ENCODE measurements at places on chromosomes 1 and 21. TPM values are rescaled to one million over a fixed set of nuclear protein-coding genes. Genes with fewer than 3 reads are reported as not detected.

DNA sequence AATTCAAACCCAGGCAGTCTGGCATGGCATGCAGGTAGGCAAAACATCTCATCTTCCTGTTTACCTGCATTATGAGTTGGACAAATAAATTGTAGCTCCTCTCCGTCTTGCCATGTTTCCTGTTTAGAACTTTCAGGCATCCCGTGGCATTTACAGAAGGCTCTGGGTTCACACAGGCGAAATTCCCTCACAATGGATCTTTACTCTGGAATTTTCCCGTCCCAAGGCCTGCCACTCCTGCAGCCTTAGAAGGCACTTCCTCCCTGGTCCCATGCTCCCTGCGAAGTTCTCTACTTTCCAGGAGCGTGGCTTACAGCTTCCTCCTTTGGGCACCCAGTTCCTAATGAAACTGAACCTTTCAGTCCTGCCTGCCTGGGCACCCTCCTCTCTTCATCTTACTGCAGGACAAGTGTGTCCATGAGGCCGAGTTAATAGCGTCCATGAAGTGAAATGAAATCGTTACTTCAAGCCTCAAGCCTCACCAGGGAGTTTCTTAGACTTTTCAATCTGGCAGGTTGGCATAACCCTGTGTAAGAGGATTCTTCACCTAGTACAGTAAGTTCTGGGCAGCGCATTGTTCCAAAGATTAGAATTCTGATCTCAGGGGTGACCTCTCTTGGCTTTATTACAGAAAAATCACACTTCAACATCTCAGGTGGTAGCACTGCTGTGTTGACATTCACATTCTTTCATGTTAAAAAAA lies 36.8 kb upstream of the AHCYL1 start:
- no peak for DNase-seq

- no peak for DNase-seq
Observed at GRCh38 chr1:211557894-211558625, 20.9 kb downstream of the SLC30A1 start.

GRCh38 chr1:29478151-29478791 lies 241.9 kb downstream of the PTPRU start:
- no peak for DNase-seq

The B3GALT5 gene
- total RNA-seq: 0.03 TPM

The PPFIA4 gene
- total RNA-seq: 1.7 TPM

Measured in T-cell (primary cell).